ENCODE measurements at places on chromosomes 4 and X. TPM values are rescaled to one million over a fixed set of nuclear protein-coding genes. Genes with fewer than 3 reads are reported as not detected.

- no peak for DNase-seq
Observed at GRCh38 chr4:40247350-40247749, 50.5 kb downstream of the RHOH start.

DNA sequence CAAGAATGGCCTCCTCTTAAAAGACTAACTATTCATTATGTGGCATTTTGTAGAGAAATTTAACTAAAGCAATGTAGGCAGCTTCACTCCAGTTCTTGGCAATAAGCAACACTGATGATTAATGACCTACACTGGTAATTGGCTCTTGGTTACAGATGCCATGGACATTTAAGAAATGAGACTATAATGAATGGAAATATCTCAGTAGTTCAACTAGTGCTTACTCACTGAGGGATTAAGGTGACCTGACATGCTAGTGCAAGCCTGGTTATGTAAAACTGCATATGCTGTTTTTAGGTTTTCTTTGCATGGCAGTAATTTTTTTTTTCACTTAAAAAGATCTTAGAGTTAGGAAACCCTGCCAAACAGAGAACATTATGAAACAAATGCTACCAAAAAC is 152.7 kb upstream of the AADAT start:
- DNase-seq = no peak

- no peak for DNase-seq
Observed at GRCh38 chrX:47012131-47012530, 66.1 kb upstream of the RGN start.

- DNase-seq = no peak
Observed at GRCh38 chrX:12686331-12686730, 104.9 kb upstream of the PRPS2 start.

CXCL10 gene
- total RNA-seq = not detected

DNA sequence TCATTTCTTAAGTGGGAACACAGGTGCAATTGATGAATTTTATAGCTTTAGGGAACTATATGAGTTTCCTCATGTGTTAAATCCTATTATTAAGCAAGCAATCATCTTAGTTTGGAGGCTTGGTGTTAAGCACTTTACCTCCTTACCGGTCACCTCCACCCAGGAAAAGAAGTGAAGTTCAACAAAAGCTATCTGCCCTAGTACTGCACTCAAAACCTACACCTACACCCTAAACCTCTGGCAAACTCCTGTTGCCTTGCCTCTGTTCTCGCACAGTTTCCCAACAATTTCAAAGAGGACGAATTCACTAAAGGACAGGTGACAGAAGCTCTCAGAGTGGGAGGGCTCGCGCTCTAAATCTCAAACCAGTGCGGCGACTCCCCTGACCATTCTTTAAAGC is 85.7 kb upstream of the TENT5D start:
- DNase-seq = no peak

- DNase-seq = no peak
Observed at GRCh38 chr4:102787096-102787881, 26.5 kb upstream of the MANBA start.

DNA sequence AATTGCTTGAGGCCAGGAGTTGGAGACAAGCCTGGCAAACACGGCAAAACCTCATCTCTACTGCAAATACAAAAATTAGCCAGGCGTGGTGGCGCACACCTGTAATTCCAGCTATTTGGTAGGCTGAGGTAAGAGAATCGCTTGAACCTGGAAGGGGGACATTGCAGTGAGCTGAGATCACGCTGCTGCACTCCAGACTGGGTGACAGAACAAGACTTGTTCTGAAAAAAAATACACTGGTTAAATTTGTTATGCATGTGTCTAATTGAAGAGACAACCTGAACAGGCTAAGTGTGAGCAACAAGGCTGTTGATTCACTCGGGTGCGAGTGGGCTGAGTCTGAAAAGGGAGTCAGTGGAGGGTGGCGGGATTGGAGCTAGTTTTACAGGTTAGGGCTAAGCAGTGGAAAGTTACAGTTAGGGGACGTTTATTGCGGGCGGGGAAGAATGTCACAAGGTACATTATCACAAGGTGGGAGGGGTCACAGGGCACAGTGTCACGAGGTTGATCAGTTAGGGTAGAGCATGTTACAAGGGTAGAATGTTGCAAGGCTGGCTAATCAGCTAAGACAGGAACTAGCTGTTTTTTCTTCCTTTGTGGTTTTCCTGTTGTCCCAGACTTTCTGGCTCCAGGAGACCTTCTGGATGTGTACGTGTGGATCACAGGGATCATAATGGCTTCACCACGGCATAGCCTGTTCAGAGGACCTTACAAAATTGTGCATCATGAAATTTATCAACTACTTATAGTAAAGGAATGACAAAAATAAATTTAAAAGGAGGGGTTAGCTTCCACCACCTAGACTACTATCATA is 115.8 kb downstream of the NAA11 start:
- DNase-seq = no peak

DNA sequence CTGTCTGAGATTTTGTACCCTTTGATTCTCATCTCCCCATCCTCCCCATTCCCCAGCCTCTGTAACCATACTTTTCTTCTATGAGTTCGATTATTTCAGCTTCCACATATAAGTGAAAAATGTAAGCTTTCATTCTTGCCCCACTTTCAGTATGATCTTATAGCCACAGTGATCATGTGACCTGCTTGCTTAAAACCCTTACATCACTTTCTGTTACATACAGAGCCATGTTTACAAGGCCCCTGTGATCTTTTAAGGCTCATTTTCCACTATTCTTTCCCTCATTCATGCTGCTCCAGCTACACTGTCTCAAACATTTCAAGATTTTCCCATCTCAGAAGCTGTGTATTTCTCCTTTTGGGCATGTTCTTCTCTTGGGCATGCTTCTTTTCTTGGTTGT is 147.7 kb downstream of the DCK start:
- DNase-seq = no peak

GRCh38 chr4:67922697-67923096 is 38.9 kb upstream of the TMPRSS11D start:
- no peak for DNase-seq

- DNase-seq = no peak
Observed at GRCh38 chr4:173046144-173046543, 122.5 kb upstream of the GALNT7 start.

DNA sequence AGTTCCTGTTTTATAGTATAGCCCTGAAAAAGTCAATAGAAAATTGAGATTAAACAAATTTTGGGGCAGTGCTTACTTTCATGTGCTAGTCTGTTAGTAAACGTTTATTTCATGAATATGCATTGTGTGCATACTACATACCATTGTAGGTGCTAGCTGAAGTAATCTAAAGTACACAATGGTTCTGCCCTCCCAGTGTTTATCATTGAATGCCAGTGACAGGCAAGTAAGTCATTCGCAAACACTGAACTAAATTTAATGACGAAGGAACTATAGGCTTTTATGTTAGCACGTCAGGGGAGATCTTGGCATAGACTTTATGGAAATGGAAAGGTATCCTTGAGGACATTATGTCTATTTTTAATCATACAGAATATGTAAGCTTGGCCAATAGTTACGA is 426.9 kb upstream of the EPHA5 start:
- no peak for DNase-seq

SMIM31 gene
- total RNA-seq = not detected

SLC7A11 gene
- 7.1 TPM for total RNA-seq

INPP4B gene
- total RNA-seq = 1.8 TPM

- DNase-seq = peak; percentile 62
Observed at GRCh38 chrX:38260231-38260630, 39.6 kb upstream of the SRPX start.

GRCh38 chrX:47247206-47247998 is 14.6 kb downstream of the USP11 start:
- peak; percentile 35 for DNase-seq

TBCK gene
- 23.9 TPM for total RNA-seq

DNA sequence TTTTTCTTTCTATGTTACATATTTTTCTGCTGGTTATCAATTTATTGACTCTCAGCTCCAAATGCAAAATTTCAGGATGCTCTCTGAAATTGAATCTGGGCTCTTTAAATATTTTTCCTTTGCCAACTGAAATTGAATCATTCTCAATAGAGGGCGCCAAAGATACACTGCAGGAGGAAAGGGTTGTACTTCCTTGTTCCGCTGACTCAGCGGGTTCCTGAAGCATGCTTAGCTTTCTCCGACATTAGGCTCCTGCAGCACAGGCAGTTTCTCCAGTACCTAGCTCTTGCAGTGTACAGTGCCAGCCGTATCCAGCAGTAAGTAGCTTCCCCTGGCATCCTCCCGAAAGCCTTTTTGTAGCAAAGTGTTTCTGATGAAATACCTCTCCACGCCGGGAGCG is 28.8 kb upstream of the CFAP47 start:
- peak; percentile 22 for DNase-seq

CDKL5 gene
- total RNA-seq = 7.0 TPM

GRCh38 chrX:10135561-10136399 is 21.0 kb upstream of the CLCN4 start:
- DNase-seq = no peak

DNA sequence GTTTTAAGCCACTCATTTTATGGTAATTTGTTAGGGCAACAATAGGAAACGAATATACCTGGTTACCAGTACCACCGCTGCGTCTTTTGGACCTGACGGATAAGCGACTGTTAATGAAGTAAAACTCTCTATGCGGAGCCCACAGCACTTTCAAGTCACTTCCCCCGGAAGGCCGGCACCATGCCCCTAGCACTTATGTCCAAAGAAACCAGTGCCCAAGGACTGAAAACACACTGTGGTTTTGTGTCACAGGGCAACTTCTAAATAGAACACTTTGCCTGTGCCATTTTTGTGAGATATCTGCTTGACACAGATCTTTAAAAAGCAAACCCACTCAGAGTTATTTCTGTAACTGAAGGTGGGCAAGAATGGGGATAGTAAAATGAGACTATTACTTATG is 22.7 kb downstream of the SH3KBP1 start:
- DNase-seq = no peak

CEP135 gene
- 9.9 TPM for total RNA-seq

DNA sequence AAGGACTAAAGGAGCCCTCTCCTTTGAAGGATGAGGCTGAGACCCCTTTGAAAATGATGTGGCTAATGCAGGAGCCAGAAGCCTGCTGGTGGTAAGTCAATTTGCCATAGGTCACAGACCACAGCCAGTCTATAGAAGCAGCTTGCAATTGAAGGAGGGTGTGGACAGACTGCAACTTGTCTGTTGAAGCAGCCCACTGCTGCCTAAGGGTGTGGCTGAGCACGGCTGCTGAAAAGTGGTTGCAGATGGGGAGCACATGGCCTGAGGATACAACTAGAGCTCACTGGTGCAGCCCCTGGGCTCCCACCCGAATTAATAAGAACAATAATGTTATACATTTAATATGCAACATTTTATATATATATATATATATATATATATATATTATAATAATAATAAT is 11.4 kb upstream of the EXOC1L start:
- DNase-seq = no peak

NPNT gene
- 0.97 TPM for total RNA-seq

TRIML2 gene
- 49.9 TPM for total RNA-seq

CSAG2 gene
- total RNA-seq = 0.28 TPM

LRIT3 gene
- total RNA-seq = 0.07 TPM

GRCh38 chrX:84735025-84735424 is 232.8 kb upstream of the HDX start:
- DNase-seq = no peak

- peak; percentile 21 for DNase-seq
Observed at GRCh38 chrX:135893294-135893817, at the start of the genes CT45A10 and SAGE1. TSS of gene CT45A10 (minus strand) at chrX:135893444. CDS start at chrX:135885344, 8,100 bp downstream. TSS of gene SAGE1 (plus strand) at chrX:135893716. CDS start at chrX:135896243, 2,527 bp downstream.

- no peak for DNase-seq
Observed at GRCh38 chrX:12972243-12972642, 2.7 kb upstream of the TMSB4X start.

GRCh38 chr4:56979421-56980072 is 851 bp downstream of the POLR2B start:
- DNase-seq = no peak

DNA sequence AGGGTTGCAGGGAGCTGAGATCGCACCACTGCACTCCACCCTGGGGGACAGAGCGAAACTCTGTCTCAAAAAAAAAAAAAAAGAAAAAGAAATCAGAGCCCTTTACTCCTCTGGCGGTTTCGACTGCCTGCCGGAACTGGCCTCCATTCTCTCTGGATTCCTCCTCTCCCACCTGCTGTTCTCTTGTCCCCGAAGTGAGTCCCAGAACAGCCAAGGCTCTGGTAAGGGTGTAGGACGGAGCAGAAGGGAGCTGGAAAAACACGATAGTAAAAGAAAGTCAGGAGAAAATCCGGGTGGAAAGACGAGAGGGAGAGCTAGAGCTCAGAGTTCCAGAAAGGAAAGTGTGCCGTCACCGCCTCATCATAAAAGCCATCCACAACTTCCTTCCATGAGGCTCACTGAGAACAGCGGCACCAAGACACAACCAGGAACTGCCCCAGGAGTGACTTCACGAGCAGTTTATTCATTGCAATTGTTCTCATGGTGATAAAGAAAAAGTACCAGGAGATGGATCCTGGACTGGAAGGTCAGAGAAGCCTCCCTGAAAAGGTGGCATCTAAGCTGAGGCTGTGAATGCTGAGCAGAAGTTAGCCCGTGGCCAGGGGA is 12.3 kb downstream of the TLR3 start:
- DNase-seq = peak; percentile 69

CCKAR gene
- not detected for total RNA-seq

DNA sequence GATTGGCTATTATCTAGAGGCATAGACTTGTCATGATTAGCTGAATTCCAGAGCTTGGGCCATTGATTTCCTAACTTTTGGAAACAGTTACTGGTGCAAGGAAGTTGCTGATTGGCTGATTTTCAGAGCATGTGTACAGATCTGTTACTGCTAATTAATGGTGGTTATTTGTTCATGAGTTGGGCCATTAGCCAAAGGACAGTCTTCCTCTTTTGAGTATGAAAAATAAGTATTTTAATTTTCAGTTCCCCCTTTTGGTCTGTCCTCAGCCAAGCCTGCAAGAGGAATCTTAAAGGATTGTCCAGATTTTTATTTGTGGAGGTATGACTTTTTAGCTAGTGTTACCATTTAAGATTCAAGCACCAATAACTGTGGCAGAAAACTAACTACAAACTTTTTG is 7.0 kb upstream of the DSPP start:
- no peak for DNase-seq

- DNase-seq = peak; percentile 33
Observed at GRCh38 chr4:177441061-177441802, 1.0 kb downstream of the AGA start.

- DNase-seq = no peak
Observed at GRCh38 chrX:15474028-15474427, 19.1 kb downstream of the PIR start.

DNA sequence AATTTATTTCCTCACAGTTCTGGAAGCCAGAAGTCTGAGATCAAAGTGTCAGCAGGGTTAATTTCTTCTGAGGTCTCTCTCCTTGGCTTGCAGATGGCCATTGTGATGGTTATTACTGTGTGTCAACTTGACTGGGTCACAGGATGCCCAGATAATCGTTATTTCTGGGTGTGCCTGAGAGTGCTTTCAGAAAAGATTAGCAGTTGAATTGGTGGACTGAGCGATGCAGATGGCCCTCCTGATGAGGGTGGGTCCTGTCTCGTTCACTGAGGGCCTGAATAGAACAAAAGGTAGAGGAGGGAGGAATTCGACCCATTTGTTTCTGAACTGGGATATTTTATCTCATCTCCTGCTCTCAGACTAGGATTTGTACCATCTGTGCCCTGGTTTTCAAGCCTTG is 15.7 kb downstream of the SMIM43 start:
- peak; percentile 55 for DNase-seq
